B cell (primary cell): ENCODE measurements at places on chromosomes 5 and 9. TPM values are rescaled to one million over a fixed set of nuclear protein-coding genes. Genes with fewer than 3 reads are reported as not detected.

DNA sequence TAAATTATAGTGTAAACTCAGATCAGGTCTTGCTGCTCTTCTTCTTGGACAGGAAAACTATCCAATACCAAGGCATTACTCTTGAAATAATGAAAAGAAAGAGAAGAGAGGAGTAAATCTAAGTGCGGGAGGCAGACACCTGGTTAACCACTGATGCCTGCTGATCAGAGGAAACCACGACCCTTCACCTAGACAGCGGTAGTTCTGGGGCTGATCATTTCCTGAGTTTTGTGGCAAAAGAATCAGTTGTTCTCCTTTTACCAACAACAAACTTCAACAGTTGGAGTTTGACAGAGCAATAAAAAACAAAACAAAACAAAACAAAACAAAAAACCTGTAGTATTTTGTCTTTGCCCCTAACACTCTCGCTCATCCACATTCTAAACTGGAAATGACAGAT is 3.0 kb downstream of the RLN1 start:
- H3K4me1 ChIP-seq: peaks cover 7% of the 10 kb centered on the region
- H3K27ac ChIP-seq: no peak overlapping the region
- DNase-seq: peak; percentile 16

Gene ROR2
- 0.22 and 0.49 TPM in 2 replicates for total RNA-seq

DNA sequence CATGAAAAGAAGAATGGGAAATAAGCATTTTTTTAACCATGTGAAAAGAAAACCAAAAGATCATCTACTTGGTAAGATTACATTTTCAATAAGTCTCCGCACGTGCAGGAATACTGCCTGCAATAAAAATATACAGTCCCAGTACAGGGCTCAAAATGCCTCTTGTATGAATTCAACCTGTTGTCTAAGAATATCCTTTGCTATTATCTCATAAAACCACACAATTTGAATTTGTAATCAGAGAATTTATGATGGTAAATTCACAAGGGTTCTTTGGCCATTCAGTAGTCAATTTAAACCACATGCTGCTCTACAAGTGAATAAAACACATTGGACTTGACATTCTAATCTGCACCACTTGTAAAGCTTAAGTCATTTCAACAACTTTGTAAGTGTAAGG is 46.6 kb downstream of the ST8SIA4 start:
- H3K27me3 ChIP-seq: no peaks in the 10 kb centered on the region
- peak; percentile 15 for DNase-seq
- H3K4me1 ChIP-seq: peaks cover 44% of the 10 kb centered on the region
- H3K4me3 ChIP-seq: peak overlapping the region; percentile 20
- no peak overlapping the region for H3K27ac ChIP-seq

GRCh38 chr5:149172261-149172660 is 31.0 kb downstream of the ABLIM3 start:
- no peak for DNase-seq
- H3K27ac ChIP-seq: no peak overlapping the region
- no peaks in the 10 kb centered on the region for H3K27me3 ChIP-seq
- no peaks in the 10 kb centered on the region for H3K36me3 ChIP-seq
- no peak overlapping the region for H3K4me3 ChIP-seq

DNA sequence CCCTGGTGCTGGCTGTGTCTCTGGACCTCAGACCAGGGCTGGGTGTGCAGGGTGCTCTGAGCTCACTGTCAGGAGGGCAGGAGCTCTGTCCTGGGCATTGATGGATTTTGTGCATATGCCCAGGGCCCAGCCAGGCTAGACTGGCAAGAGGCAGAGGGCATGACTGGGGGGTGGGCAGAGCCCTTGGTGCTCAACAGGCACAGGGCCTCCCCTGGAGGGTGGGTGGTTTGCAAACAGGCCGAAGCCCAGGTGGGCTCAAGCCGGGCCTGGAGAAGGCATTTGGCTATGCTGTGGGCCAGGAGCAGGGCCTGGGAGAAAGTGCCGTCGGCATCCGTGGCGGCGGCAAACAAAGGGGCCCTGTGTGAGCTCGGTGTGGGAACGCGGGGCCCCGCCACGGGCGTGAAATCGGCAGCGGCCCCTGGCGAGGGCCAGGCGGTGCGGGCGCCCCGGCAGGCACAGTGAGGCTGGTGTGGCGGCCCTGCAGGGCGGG is 1.9 kb upstream of the NRARP start:
- H3K4me3 ChIP-seq: no peak overlapping the region
- H3K36me3 ChIP-seq: no peaks in the 10 kb centered on the region

DNA sequence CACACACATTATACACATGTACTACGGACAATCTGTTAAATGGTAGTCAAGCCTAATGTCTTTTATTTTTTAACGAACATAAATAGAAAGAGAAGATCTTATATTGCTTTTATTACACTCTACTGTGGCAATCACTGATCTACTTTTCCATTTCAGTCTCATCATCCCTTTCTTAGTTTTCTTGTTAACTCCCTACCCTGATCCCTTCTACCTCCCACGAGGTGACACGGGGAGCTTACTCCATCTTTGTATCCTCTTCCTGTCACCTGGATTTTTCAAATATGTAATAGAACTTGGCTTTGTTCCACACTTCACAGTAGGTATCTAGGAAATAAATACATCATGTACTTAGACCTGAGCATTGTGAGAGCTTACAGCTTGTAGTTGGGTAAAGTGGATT is 211.0 kb downstream of the PIK3R1 start:
- H3K4me1 ChIP-seq: no peaks in the 10 kb centered on the region
- no peaks in the 10 kb centered on the region for H3K36me3 ChIP-seq
- H3K4me3 ChIP-seq: no peak overlapping the region
- H3K27me3 ChIP-seq: no peaks in the 10 kb centered on the region
- H3K27ac ChIP-seq: no peak overlapping the region

DNA sequence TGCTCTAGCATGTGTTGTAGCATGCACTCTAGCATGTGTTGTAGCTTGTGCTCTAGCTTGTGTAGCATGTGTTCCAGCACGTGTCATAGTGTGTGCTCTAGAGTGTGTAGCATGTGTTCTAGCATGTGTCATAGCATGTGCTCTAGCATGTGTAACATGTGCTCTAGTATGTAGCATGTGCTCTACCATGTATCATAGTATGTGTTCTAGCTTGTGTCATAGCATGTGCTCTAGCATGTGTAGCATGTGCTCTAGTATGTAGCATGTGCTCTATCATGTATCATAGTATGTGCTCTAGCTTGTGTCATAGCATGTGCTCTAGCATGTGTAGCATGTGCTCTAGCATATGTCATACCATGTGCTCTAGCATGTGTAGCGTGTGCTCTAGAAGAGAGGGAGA is 255.3 kb downstream of the ICE1 start:
- no peaks in the 10 kb centered on the region for H3K36me3 ChIP-seq
- no peak overlapping the region for H3K4me3 ChIP-seq
- H3K27me3 ChIP-seq: no peaks in the 10 kb centered on the region
- no peaks in the 10 kb centered on the region for H3K4me1 ChIP-seq
- DNase-seq: no peak
- no peak overlapping the region for H3K27ac ChIP-seq

DNA sequence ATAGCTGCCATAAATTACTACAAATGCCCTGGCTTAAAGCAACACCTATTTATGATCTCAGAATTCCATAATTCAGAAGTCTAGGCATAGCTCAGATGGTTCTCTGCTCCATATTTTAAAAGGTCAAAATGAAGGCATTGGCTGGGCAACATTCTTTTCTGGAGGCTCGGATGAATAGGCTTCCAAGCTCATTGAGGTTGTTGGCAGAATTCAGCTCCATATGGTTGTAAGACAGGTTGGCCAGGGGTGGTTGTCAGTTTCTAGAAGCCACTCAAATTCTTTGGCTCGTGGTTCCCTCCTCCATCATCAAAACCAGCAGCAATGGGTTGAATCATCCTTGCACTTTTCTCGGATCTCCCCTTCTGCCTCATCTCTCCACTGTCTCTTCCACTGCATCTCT is 49.4 kb downstream of the TGFBR1 start:
- H3K36me3 ChIP-seq: peaks cover 16% of the 10 kb centered on the region
- no peak overlapping the region for H3K4me3 ChIP-seq
- H3K27ac ChIP-seq: no peak overlapping the region
- H3K27me3 ChIP-seq: no peaks in the 10 kb centered on the region

Gene ZNF79
- 16.1 and 17.7 TPM in 2 replicates for total RNA-seq

Gene TICAM2
- 4.9 and 5.4 TPM in 2 replicates for total RNA-seq

Gene DDX4
- total RNA-seq: not detected in 2 replicates

Gene CAMK4
- total RNA-seq: 4.8 and 5.2 TPM in 2 replicates

- peaks cover 19% of the 10 kb centered on the region for H3K4me1 ChIP-seq
- no peaks in the 10 kb centered on the region for H3K36me3 ChIP-seq
- no peaks in the 10 kb centered on the region for H3K27me3 ChIP-seq
- no peak within 1 kb of the TSS for H3K27ac ChIP-seq
- DNase-seq: no peak
These were observed at the start of gene CSF1R for GRCh38 chr5:150085950-150086715. CSF1R (minus strand) TSS chr5:150086554; CDS start chr5:150086427, 127 bp downstream.

Gene CDC37L1
- 16.0 and 19.3 TPM in 2 replicates for total RNA-seq

GRCh38 chr5:87190687-87191086 is 77.0 kb upstream of the RASA1 start:
- no peak overlapping the region for H3K4me3 ChIP-seq
- peak; percentile 5 for DNase-seq
- H3K27me3 ChIP-seq: no peaks in the 10 kb centered on the region
- H3K4me1 ChIP-seq: peaks cover 18% of the 10 kb centered on the region
- no peak overlapping the region for H3K27ac ChIP-seq
- no peaks in the 10 kb centered on the region for H3K36me3 ChIP-seq

- H3K27ac ChIP-seq: no peak overlapping the region
- peaks cover 2% of the 10 kb centered on the region for H3K27me3 ChIP-seq
- H3K4me1 ChIP-seq: no peaks in the 10 kb centered on the region
- no peak for DNase-seq
These were observed 279.4 kb downstream of the HINT1 start for GRCh38 chr5:130885691-130886090.

Gene MCTP1
- 1.7 and 2.5 TPM in 2 replicates for total RNA-seq

GRCh38 chr5:126178521-126178920 is 244.7 kb upstream of the GRAMD2B start:
- H3K4me3 ChIP-seq: no peak overlapping the region
- H3K27me3 ChIP-seq: no peaks in the 10 kb centered on the region

Gene C5
- 9.4 and 10.4 TPM in 2 replicates for total RNA-seq

- no peaks in the 10 kb centered on the region for H3K36me3 ChIP-seq
- peaks cover 27% of the 10 kb centered on the region for H3K4me1 ChIP-seq
- H3K27me3 ChIP-seq: no peaks in the 10 kb centered on the region
- DNase-seq: no peak
- no peak overlapping the region for H3K4me3 ChIP-seq
These were observed 81.5 kb downstream of the AMBP start for GRCh38 chr9:113996531-113997001.

DNA sequence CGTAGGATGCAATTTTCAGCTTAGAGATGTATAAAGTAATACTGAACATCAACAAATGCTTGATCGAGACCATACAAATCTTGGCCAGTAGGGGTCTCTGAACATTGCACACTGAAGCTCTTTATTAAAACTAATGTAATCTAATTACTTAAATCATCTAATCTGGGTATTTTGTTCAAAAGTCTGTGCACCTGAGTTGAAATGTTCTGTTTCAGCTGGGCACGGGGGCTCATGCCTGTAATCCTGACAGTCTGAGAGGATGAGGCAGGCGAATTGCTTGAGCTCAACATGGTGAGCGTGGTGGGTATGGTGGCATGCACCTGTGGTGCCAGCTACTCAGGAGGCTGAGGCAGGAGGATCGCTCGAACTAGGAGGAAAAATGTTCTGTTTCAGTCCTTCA is 41.0 kb downstream of the ESM1 start:
- H3K4me3 ChIP-seq: no peak overlapping the region
- peak; percentile 10 for DNase-seq
- no peaks in the 10 kb centered on the region for H3K4me1 ChIP-seq
- H3K27me3 ChIP-seq: no peaks in the 10 kb centered on the region
- H3K36me3 ChIP-seq: no peaks in the 10 kb centered on the region

Gene GPR150
- 0.27 and 0.34 TPM in 2 replicates for total RNA-seq

Gene ZNF658
- 6.0 and 8.1 TPM in 2 replicates for total RNA-seq

GRCh38 chr9:5354184-5354583 is 14.5 kb upstream of the RLN1 start:
- no peak overlapping the region for H3K4me3 ChIP-seq
- no peaks in the 10 kb centered on the region for H3K4me1 ChIP-seq
- no peaks in the 10 kb centered on the region for H3K27me3 ChIP-seq
- no peak overlapping the region for H3K27ac ChIP-seq

Gene PCA3
- total RNA-seq: not detected in 2 replicates

GRCh38 chr9:36560771-36561170 is 11.9 kb upstream of the MELK start:
- no peaks in the 10 kb centered on the region for H3K4me1 ChIP-seq
- H3K27ac ChIP-seq: no peak overlapping the region
- DNase-seq: no peak
- no peak overlapping the region for H3K4me3 ChIP-seq

Gene FANCC
- 11.1 and 13.7 TPM in 2 replicates for total RNA-seq

DNA sequence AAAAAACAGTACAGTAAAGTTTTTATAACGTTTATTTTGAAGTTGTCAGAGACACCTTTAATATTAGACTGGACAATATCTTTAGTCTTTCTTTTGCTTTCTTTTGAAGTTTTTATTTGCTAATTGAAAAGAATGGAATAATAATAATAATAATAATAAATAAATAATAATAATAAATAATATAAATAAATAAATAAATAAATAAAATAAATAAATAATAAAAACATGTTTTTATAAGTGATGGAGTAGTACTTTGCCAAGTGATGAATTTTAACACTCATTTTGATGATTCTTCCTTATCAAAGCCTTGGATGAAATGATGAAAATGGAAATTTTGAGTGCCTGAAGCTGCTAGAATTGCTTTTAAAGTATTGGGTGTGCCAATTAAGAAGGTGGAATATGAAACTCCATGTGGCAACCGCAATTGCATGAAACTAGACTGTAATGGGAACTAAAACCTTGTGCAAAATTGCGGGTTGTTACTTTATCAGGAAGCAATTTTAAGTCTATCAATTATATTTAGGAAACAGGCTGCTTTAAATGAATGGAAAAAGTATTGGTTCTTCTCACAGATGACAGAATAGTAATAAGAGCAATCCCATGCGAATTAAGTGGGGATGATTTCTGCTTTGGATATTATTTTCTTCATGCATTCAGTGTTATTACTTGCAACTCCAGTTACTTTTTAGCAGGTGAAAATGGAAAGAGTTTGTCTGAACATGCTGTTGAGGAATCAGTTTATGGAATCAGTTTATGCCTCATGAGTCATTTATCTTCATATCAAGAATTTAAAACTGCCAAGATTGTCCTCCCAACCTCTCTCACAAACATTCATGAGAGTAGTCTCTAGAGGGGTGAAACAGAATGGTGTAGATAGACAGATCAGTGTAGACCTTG is 4.6 kb downstream of the ANXA1 start:
- peaks cover 3% of the 10 kb centered on the region for H3K27me3 ChIP-seq
- no peak overlapping the region for H3K27ac ChIP-seq
- H3K4me1 ChIP-seq: no peaks in the 10 kb centered on the region
- DNase-seq: no peak
- H3K4me3 ChIP-seq: no peak overlapping the region
